NCI-H1092 treated with DMSO at 0.1 percent for 48 hours (cell line): ENCODE measurements at places on chromosomes 13 and 19.
A peak's percentile ranks its signal among the peaks of the same experiment; 100 is the strongest.

DNA sequence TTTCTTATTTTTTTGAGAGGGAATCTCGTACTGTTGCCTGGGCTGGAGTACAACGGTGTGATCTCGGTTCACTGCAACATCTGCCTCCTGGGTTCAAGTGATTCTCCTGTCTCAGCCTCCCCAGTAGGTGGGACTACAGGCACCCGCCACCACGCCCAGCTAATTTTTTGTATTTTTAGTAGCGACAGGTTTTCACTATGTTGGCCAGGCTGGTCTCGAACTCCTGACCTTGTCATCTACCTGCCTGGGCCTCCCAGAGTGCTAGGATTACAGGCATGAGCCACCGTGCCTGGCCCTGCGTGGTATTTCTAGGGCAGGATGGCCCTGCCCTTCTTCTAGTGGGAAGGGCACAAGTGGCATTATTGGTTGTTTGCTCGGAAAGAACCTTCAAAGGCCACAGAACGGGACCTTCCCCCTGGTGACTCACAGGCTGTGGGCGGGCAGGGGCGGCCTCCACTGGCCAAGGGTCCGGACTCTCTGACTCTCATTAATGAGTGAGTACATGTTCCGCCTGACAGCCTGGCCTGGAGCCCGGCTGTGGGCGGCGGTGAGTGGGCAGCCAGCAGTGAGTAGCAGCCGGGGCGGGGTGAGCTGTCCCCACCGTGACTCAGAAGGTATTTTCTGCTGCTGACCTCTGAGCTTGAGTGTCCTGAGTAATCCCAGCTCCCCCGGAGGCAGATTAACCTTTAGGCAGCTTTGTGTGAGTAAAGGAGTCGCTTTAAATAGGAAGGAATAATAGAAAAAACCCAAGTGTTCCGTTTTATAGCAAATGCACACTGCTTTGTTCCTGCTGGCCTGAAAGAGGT, 5.1 kb downstream of the DOT1L start:
- peak; percentile 45 for DNase-seq

GRCh38 chr13:20206698-20207235, 14.0 kb upstream of the GJB2 start:
- DNase-seq, result no peak

DNA sequence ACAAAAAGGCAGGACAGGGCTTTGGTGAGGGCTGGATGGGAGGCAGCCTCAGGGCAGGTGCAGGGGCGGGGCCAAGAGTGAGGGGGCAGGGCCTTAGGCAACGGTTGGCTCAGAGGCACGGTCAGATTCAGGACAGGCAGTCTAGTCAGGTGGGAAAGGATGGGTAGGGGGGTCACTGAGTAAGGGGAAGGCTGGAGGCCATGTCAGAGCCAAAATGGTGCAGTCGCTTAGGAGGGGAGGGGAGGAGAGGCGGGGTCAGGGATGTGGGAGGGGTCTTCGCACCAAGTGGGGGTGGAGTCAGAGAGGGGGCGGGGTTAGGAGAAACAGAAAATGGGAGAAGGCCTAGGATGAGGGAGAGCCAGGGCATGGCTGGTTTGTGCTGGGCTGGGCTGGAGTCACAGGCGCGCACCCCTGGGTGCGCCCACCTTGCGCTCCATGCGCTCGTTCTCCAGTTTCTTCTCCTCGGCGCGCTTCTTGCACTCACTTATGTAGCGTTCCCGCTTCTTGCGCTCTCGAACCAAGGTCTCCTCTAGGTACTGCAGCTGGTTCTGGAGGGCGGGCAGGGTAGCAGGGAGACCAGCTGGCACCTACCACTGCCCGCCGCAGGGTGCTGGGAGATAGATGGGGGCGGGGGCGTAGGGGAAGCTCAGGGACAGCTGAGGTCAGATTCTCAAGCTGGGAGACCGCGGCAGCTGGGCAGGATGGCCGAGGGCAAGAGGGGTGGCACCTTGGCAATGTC, 6.8 kb upstream of the RGL3 start:
- no peak for DNase-seq

- no peak for DNase-seq
These were observed at the start of gene PRKCG for GRCh38 chr19:53881482-53882390. PRKCG (plus strand) TSS chr19:53882197; CDS start chr19:53882495, 298 bp downstream.

- DNase-seq, result no peak
These were observed 1.3 kb downstream of the MAN2B1 start for GRCh38 chr19:12665281-12665573.
